Type B pancreatic cell (in vitro differentiated cells): ENCODE measurements at places on chromosomes 3 and 15. TPM values are rescaled to one million over a fixed set of nuclear protein-coding genes. Genes with fewer than 3 reads are reported as not detected.

CHRNA5 gene
- total RNA-seq: 2.3 and 11.5 TPM in 2 replicates

DNA sequence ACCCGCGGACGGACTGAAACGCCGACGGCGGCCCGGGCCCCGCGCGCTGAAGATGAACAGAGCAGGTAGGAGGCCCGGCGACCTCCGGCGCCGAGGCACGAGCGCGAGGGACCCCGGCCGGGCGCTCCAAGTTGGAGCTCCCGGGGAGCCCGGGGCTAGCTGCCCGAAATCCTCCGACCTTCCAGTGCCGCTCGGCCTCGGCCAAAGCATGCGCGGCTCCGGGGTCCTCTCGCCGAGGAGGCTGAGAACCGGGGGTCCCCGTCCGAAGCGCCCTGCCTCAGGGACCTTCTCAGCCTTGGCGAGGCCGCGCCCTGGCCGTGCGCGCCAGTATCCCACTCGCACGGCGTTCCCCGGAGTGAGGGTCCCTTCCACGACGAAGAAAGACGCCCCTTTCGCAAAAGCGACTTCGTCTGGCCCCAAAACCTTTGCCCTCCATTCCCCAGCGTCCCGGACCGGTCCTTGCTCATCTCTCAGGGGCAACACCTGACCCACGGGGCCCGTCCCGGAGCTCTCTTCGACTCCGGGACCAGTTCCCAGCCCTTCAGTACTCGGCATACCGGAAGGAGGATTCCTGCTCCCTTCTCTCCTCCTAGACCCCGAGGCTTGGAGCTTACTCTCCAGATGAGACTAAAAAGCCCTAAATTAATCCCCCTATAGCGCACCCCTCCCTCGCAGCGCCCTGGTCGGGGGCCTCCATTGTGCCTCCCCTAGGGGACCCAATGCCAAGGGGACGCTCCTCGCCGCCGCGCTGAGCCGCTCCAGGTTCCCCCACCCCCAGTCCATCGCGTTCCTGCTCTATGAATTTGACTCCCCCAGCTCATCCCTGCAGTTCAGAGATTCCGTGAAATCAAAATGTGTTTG, 7.7 kb upstream of the FGD5 start:
- DNase-seq: no peak

- DNase-seq: peak; percentile 86
These were observed 35.1 kb downstream of the CMTM6 start for GRCh38 chr3:32467333-32468070.

GRCh38 chr3:76383781-76384180, 598.4 kb upstream of the ZNF717 start:
- DNase-seq: no peak

DNA sequence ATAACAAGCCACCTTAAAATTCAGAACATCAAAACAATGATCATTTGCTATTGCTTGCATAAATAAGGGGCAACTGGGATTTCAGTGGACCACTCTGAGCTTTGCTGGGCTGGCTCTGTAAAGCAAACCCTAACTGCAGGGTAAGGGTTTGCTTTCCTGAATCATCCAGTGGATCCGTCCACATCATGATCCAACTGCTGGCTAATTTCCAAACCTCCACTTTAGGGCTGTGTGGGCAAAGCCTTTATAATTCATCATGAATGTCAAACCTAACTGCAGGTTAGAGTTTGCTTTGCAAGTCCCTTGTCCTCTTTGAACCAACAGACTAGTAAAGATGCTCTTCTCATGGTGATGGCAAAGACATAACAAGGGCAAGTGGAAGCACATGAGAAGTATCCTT, 76.1 kb downstream of the SYNPR start:
- no peak for DNase-seq
